ENCODE measurements at places on chromosomes 5 and 9.

DNA sequence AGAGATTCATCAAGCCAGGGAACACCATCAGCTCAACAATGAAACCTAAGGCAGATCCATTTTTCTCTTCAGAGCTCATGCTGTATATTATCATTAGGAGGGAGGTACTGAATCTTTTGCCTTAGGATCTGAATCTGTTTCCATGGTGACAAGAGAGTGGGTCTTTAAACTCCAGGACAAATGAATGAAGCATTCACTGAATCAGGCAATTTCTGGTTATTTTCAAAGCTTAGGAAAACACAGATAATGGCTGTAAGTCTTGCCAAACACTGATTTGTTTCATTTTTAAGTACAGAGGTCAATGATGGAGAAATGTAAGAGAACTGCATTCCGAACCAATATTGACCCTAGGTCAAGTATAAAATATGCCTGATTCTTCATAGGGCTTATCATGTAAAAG is 84.9 kb downstream of the GNA14 start:
- no peak for DNase-seq

- no peak for DNase-seq
These were observed 3.9 kb downstream of the KYAT1 start for GRCh38 chr9:128877852-128878251.

- no peak for DNase-seq
These were observed 10.5 kb downstream of the KIF4B start for GRCh38 chr5:155024015-155024414.

DNA sequence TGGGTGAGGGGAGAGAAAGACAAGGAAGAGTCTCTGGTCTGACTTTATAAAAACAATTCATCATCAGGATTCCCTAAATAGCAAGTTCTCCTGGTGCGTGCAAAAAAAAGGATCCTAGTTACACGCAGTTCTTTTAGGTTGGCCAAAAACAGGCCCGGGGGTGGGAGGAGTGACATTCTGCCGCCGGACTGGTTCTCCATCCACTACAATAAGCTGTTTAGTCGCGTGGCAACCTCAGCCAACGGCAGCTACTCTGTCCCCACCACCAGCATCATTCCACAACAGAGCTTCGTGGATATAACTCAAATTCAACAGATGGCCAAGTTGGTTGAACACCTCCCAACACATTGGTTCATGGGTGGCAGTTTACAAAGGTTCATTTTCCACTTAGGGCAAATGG is 2.9 kb upstream of the FAM163B start:
- no peak for DNase-seq

DNA sequence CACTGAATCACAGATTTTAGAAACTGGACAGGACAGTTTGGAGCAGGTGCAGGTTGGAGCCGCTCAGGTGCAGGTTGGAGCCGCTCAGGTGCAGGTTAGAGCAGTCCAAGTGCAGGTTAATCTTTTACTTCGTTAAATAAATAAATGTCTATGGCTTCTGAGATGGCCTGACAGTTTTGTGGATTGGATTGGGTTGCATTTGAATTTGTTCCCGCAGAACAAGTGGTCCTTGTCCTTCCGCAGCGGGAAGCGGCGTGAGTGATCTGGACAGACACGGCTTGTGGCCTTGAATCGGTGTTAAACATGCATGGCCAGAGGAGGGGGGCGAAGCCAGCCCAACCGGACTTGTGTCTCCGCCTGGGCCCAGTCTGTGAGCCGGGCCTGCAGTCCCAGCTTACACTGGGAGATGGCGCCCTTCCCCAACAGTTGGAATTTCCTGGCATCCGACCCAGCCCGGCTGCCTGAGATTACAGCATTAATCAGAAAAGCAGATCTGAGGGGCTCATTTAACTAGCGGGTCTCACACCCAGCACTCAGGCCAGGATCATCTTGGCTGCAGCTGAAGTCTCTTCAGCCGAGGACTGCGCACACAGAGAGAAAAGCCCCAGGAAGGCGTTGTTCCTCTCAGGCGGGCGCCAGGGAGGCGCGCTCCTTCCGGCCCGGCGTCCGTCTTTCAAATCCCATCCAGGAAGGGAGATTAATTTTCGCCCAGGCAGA is 1.5 kb upstream of the OLFM1 start:
- peak; percentile 55 for DNase-seq

GRCh38 chr9:92245005-92245797 is 48.3 kb downstream of the IARS1 start:
- no peak for DNase-seq
